ENCODE measurements at places on chromosomes 13 and 19. TPM values are rescaled to one million over a fixed set of nuclear protein-coding genes. Genes with fewer than 3 reads are reported as not detected.

DNA sequence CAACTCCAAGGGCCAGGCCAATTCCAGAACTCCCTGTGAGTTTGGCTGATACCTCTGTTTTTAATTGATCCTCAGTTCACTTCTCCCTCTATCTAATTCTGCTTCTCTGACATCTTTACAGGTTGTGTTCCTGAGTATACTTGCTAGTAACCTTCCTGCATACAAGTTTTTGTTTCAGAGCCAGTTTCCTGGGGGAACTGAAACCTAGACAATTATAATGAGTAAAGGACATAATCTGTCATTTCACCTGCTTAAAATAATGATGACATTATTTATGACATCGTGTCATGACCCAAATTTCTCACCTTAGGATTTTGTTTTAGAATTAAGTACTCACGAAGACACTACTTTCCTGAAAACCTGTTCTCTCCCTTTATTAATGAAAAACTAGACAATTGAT, 12.5 kb upstream of the MYCBP2 start:
- peak overlapping the region; percentile 45 for H3K4me3 ChIP-seq
- peaks cover 37% of the 10 kb centered on the region for H3K4me1 ChIP-seq
- no peaks in the 10 kb centered on the region for H3K27me3 ChIP-seq
- no peak for DNase-seq
- H3K36me3 ChIP-seq, result no peaks in the 10 kb centered on the region
- H3K27ac ChIP-seq, result peak overlapping the region; percentile 89

DNA sequence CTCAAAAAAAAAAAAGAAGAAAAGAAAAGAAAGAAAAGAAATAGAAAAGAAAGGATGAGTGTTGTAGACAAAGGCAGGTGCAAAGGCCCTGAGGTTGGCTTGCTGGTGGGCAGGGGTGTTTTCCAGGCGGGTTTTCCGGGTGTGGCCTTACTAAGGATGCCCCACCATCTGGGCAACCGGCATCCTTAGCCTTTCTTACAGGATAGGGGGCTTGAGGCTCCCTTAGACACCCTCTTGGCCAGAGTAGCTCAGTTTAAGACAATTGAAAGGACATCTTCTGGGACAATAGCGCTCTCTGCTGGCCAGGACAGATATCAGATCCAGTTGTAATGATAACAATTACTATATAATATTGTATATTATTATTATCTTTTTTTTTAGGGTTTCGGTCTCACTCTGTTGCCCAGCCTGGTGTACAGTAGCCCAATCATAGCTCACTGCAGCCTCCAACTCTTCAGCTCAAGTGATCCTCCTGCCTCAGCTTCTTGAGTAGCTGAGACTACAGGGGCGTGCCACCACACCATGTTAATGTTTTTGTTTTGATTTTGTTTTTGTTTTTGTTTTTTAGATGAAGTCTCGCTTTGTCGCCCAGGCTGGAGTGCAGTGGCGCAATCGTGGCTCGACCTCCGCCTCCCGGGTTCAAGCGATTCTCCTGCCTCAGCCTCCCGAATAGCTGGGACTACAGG, 1.4 kb upstream of the QTRT1 start:
- no peaks in the 10 kb centered on the region for H3K27me3 ChIP-seq
- no peak overlapping the region for H3K27ac ChIP-seq
- no peak overlapping the region for H3K4me3 ChIP-seq
- DNase-seq, result peak; percentile 35

- H3K4me3 ChIP-seq, result no peak overlapping the region
- no peaks in the 10 kb centered on the region for H3K36me3 ChIP-seq
- H3K27ac ChIP-seq, result no peak overlapping the region
- DNase-seq, result no peak
- no peaks in the 10 kb centered on the region for H3K4me1 ChIP-seq
- no peaks in the 10 kb centered on the region for H3K27me3 ChIP-seq
These were observed 27.8 kb upstream of the TM9SF2 start for GRCh38 chr13:99473515-99473914.

GRCh38 chr19:1069009-1069779, 2.2 kb downstream of the ARHGAP45 start:
- peaks cover 19% of the 10 kb centered on the region for H3K4me1 ChIP-seq
- peaks cover 19% of the 10 kb centered on the region for H3K36me3 ChIP-seq
- H3K27me3 ChIP-seq, result no peaks in the 10 kb centered on the region
- peak overlapping the region; percentile 98 for H3K4me3 ChIP-seq
- H3K27ac ChIP-seq, result peak overlapping the region; percentile 95

DNA sequence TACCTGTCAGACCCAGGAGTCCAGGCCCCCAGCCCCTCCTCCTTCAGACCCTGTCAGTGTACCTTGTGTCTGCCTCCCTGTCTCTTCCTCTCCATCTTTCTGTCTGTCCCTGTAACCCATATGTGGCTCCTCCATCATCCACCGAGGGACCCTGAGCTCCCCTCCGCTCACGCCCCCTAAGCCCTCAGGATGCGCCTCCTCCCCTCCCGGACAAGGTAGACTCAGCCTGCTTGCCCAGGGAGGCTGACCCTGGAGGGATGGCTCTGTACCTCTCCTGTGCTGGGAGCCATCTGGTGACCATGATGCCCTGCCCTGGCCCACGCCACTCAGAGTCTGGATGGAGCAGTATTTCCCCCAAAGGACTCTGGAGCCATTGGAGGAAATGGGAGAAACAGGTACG, 1.0 kb upstream of the CAPN12 start:
- H3K4me1 ChIP-seq, result no peaks in the 10 kb centered on the region
- no peaks in the 10 kb centered on the region for H3K36me3 ChIP-seq
- no peak overlapping the region for H3K4me3 ChIP-seq
- no peaks in the 10 kb centered on the region for H3K27me3 ChIP-seq
- no peak overlapping the region for H3K27ac ChIP-seq
- DNase-seq, result no peak

DNA sequence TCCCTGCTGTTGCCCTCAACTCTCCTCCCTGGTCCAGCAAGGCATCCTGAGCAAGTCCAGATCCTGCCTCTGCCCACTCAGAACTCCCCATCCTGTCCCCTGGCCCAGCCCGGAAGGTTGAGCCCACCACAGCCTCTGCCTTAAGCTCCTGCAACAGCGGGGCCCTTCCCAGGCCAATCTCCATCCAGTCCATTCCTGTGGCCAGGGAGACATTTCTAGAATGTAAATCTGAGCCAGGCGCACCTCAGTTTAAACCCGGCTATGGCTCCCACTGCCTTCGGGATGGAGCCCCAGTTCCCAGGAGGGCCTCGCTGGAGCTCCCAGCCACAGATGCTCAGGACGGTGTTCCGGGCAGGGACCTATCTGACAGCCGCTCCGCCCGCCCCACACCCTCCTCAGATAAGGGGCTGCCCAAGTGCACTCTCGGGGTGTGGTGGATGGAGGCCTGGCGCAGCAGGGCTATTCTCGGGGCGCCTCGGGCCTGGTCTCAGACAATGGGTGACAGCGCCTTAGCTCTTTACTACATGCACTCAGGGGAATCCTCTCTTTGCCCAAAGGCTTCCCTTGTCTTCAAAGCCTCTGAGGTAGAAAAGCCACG, 5.3 kb downstream of the TRAPPC6A start:
- H3K36me3 ChIP-seq, result no peaks in the 10 kb centered on the region
- H3K27me3 ChIP-seq, result no peaks in the 10 kb centered on the region

DNA sequence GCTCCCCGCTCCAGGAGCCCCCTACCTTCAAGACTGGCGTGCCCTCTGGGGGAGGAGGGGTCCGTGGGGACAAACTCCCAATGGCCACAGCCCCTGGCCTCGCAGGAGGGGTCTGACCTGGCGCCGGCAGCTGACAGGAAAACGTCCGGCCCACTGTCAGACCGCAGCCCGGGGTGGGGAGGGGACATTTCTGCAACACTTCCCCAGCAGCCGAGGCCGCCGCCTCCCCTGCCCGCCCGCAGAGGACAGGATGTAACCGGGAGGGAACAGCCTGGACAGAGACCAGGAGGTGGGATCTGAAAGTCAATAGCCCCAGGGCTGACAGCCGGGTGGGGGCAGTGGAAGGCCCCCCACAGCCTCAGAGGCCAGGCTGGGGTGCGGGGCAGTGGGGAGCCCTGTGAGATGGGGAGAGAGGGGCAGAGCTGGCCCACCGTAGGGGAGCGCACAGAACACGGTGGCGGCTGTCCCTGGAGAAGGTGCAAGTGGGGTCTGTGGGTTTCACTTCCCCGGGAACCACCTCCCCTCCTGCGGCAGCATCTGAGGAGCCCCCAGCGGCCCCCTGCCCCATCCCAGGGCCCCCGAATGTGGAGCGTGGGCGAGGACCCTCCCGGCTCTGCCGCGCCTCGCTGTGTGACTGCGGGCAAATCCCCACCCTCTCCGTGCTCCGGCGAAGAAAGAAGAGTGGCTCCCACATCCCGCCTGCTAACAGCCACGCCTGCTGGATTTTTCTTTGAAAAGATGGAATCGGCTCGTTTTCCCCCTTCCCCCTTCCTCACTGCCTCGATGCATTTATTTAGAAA, at the start of gene PEAK3:
PEAK3 (minus strand) TSS at position 114 of the 800 bp plus-strand sequence. CDS start 1,244 bp downstream, outside the sequence.
- DNase-seq, result no peak
- no peak within 1 kb of the TSS for H3K27ac ChIP-seq
- H3K36me3 ChIP-seq, result no peaks in the 10 kb centered on the region
- H3K27me3 ChIP-seq, result peaks cover 3% of the 10 kb centered on the region

GRCh38 chr19:7385062-7385461, 36.3 kb downstream of the ARHGEF18 start:
- no peak for DNase-seq
- peaks cover 18% of the 10 kb centered on the region for H3K4me1 ChIP-seq
- no peak overlapping the region for H3K4me3 ChIP-seq
- H3K36me3 ChIP-seq, result peaks cover 2% of the 10 kb centered on the region
- no peaks in the 10 kb centered on the region for H3K27me3 ChIP-seq

FRY gene
- 0.93 TPM for total RNA-seq

EXOC3L2 gene
- total RNA-seq, result not detected

PTH2 gene
- not detected for total RNA-seq

RASIP1 gene
- 0.08 TPM for total RNA-seq

KRTDAP gene
- not detected for total RNA-seq
